Nephron progenitor cell (in vitro differentiated cells): ENCODE measurements at places on chromosomes 1 and 21.

DNA sequence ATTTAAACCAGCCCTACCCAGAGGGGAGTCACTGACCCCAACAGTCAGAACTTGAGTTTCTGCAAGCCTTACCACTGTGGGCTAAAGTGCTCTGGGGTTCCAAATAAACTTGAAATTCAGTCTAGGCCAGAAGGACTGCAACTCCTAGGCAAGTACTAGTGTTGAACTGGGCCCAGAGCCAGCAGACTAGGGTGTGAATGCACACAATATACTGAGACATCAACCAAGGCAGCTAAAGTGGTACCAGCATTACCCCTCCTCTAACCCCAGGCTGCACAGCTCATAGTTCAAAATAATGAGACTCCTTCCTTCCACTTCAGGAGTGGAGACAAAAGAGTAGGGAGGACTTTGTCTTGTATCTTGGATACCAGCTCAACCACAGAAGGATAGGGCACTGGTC is 18.9 kb upstream of the IL20 start:
- DNase-seq: no peak

- DNase-seq: no peak
Measured at GRCh38 chr1:222547944-222548671, at the start of gene HHIPL2. Gene HHIPL2, minus strand, starts transcription at chr1:222548104. Its CDS starts 60 bp downstream, at chr1:222548044.

DNA sequence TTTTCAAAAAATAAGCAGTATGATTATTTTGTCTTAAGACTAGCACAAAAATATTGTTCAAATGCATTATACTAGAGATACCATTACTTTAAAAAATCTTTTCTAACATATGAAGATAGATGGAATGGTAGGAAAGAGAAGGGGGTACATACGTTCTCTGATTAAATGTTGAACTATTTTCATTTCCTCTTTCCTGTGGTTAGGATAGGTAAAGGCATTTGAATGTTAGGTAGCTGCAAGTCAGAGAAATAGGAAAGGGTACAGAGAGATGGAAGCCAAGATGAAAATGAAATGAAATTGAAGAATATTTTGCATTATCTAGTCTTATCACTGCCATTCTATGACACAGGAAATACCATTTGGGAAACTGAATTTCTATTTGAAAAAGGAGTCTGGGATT is 28.3 kb downstream of the TLCD4 start:
- DNase-seq: no peak

DNA sequence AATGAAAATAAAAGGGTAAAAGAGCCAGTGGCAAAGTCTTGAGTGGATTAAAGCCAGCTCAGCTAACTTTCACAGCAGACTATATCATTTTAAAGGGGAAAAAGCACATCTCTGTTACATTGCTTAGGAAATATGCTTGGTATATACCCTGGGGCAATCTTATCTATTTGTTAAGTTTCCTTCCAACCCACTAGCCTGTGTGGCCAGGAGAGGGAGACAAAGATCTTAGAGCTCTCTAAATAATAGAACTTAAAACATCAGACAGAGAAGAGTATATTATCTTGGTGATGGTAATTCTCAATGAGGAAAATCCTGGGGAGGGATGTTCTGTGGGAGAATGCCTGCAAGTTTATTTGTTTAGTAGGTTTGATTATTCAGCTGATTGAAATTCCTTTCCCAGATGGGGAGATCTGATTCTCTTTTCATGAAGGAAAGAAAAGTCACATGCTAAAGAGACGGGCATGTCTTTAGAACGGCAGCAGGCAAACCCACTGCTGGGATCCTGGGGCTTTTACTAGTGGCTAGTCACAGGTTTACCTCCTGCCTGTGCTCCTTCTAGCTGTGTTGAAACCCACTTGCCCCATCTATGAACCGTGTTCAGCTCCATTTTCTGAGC is 3.6 kb downstream of the KCNE2 start:
- DNase-seq: peak; percentile 44

DNA sequence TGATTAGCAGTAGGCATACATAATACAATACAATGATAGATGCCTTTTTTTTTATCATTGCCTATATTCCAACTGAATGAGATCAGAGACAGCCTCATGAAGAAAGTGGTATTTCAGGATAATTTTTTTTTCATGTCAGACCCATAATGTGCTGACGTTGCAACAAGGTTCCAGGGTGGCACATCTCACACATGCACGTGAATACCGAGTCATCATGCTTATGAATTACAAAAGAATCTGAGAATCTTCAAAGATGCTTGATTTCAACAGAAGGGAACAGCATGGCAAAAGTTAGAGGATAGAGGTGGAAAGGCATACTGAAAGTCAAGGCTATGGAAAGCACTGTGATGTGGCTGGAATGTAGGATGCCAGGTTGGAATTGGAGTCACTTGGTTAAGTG is 5.0 kb upstream of the RNF11 start:
- DNase-seq: no peak

DNA sequence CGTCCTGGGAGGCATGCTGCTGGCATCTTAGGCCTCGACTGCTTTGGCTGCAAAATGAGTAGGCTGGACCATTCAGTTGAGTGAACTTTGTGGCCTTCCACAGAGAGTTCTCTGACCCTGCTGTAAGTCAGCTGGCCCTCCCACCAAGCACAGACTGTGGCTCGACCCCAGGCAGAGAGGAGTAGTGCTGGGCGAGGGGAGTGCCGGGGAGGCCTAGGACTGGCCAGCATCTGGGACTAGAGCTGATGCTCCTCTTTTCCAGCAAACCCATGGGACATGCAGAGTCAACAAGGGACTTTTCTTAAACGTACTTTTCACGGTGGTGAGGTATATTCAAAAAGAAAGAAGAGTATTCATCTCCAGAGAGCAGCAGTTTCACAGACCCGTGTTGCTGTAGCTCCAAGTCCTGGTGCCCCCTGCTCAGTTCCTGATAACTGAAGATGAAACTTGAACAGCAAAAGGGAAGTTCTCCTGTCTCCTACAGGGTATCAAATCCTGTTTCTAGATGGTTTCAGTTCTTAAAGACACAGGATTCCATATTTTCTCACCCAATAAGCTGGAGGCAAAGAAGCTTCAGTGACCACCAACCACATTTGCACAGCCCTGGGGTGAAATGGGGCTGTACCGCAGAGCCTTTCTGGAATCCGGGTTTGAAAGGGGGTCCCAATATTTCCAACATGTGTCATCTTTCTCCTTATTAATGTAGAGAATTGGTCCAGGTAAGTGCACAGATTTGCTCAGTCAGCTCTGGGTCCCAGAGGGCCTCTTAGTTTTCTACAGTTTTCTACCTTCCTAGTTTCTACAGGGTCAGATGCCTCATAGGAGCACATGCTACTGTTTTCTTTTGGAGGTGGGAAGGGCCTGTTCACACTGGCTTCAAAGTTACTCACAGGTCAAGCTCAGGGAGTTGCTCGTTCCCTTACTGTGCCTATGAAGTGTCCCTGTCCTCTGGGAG is 20.9 kb downstream of the BATF3 start:
- DNase-seq: no peak

- peak; percentile 28 for DNase-seq
Measured at GRCh38 chr1:217048104-217048707, 325.0 kb upstream of the ESRRG start.
